A549 (cell line): ENCODE measurements at places on chromosomes 7 and 10. TPM values are rescaled to one million over a fixed set of nuclear protein-coding genes. Genes with fewer than 3 reads are reported as not detected.

GRCh38 chr7:76023002-76023401, 24.8 kb downstream of the STYXL1 start:
- DNase-seq, result no peak

DNA sequence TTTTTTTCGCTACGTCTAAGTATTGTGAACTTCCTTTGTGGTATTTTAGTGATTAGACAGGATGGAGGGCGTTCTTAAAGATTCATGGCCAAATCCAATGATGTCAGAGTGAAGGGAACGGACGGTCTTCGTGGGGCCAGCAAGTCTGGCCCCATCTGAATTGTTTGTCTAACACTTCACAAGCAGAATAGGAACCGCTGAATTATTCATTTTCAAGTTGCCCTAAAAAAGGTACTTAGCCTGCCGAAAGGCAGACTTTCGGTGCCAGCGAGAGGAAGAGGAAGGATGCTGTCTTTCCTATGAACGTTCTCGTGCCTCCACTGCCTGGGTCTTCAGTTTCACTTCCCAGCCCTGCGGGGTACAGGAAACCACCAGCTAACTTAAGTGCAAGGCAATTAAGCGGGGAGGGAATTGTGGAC, 145.7 kb upstream of the SH2B2 start:
- DNase-seq, result no peak

DNA sequence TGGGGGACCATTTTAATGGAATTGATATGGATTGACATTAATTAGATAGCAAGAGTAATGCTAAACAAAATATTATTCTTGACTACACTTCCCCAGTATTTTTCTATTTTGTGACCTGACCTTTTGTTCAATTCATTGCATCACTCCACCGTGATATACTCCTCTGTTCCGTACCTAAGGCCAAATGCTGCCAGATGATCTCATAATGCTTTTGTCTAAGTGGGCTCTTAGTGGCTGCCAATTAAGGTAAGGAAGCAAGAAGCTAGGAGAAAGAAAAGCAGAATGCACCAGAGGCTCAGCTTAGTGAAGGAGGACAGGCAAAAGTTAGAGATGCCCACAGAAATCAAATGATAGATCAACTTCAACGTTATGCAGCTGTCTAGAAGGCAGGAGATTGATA, 36.4 kb downstream of the FEZF1 start:
- DNase-seq, result no peak

The FAM25A gene
- not detected in 3 replicates for polyA plus RNA-seq
